ENCODE measurements at places on chromosomes 4 and X.

DNA sequence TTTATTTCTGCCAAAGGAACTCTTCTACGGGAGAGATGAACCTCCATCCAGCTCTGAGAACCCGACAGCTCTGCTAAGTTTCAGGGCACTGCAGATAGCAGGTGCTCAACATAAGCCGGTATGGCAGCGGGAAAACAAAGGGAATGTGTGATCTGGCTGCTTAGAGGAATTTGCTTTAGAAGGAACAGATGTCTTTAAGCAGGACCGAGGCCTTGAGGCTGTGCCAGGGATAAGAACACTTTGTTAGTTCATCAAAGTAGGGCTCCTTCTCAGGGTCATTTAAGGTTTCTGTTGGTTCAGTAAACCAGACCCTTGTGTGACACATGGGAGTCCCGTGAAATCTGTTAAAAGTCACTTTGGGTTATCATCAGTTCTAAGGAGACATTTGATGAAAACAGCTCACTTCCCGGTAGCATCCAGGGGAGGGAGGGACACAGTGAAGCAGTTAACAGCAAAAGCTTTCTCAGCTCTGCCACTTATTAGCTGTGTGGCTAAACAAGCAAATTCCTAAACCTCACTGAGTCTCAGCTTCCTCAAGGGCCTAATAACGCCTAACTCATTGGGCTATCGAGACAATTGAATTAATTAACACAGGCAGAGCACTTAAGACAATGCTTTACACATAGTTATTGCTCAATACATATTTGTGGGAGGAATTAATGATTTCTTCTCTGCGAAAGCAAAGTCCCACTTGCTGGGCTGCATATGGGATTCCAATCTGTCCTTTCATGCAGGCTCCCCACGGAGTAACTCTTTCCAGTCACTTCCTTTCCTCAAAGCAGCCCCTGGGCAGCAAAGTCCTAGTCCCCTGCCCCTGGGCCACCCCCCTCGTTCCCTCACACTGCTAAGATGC, 2.9 kb upstream of the FTSJ1 start:
- DNase-seq, result no peak

DNA sequence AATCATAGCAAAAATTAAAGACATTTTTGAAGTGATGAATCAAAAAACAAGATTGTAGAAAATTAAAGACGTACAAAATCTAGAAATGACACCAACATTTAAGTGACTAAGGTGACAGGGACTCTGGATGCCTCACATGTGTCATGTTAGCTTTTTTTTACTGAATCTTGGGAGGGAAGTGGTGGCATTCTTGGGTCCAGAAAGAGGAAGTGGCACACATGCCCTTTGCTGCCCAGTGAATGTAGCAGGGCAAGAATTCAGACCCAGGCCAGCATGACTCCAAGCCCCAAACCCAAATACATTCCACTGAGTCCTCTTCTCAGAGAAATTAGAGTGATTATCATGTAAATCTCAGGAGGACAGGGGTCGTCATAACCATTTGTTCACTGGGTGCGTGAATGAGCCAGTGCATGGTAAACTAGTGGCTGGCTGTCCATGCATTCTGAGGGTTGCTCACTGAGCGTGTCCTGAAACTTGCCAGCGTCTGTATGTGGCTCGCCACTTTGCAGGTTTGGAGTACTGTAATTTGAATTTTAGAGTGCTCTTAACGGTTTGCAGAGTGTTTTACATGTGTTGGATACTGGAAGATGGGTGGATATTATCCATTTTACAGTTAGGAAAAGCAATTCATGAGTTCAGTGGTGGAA, 55.4 kb upstream of the TBC1D14 start:
- no peak for DNase-seq

- DNase-seq, result no peak
These were observed 46.7 kb downstream of the PTCHD1 start for GRCh38 chrX:23381099-23382087.

- DNase-seq, result no peak
These were observed 94.8 kb downstream of the KDR start for GRCh38 chr4:55030589-55030988.
